ENCODE measurements at places on chromosomes 12 and 14.

- DNase-seq: no peak
Measured at GRCh38 chr14:50257732-50258131, 26.4 kb upstream of the SOS2 start.

- no peak for DNase-seq
Measured at GRCh38 chr14:59215322-59215721, 26.9 kb downstream of the DAAM1 start.

GRCh38 chr14:51202914-51203665 lies 37.0 kb upstream of the TMX1 start:
- no peak for DNase-seq

DNA sequence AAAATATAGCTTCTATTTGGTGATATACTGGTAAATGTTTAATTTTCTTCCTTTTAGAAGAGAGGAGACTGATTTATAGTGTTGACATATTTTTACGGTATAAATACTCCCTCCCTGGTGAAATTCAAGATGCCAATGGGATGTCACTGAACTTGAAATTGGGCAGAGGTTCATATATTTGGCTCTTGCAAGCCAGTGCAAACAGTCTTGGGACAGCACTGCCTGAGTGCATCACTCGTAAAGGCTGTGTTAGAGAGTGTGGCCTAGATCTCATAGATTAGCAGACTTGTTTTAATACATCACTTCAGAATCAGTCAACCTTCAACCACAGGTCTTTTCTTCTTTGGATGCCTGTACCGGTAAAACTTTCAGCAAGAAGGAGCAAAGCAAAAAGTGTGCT lies 681.0 kb downstream of the NRXN3 start:
- no peak for DNase-seq

DNA sequence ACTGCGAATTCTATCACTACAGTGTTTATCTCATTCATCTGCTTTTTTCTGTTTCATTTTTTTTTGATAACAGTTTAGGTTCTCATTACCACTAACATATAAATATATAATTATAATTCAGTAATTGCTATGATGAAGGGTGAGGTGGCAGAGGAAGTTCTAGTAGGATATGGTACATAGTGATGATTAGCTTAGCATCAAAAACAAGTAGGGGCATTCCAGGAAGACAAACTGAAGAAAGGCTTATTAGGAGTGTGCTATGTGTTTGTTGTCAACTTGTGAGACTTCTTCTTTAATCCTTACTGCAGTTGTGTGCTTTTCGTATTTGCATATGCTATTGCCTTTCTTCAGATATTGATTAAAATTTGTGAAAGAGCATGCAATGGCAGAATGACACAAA lies 20.6 kb downstream of the FUT8 start:
- no peak for DNase-seq

DNA sequence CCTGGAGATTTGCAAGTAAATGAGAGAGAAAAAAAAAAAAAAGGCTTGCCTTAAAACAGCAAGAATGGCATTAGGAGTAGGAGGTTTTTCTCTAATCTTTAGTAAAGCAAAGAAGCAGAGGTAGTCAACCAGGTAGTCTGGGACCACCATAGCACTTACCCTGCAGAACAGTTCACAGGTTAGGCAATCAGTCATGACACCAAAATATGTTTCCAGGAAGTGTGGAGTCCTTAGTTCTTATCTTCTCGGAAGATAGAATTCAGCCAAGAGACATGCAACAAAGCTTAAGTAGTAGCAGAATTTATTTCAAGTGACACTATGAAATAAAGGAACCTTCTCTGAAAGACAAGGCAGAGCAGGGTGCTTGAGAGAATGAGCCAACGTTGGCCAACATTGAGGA lies 295.8 kb downstream of the IPO8 start:
- no peak for DNase-seq

DNA sequence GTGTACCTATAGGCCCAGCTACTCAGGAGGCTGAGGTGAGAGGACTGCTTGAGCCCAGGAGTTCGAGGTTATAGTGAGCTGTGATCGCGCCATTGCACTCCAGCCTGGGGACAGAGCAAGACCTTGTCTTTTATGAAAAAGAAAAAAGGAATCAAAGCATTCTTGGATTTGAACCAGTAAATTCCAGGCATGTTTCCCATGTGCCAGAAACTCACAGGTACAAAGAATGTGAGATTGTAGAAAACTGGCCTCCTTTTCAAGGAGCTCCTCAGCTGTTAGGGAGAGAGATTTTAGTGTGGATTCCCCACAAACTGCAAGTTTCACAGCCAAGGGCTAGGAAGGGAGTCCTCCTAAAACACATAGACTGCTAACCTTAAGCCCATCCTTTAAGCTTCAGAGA lies 95.0 kb downstream of the FOXN4 start:
- no peak for DNase-seq

DNA sequence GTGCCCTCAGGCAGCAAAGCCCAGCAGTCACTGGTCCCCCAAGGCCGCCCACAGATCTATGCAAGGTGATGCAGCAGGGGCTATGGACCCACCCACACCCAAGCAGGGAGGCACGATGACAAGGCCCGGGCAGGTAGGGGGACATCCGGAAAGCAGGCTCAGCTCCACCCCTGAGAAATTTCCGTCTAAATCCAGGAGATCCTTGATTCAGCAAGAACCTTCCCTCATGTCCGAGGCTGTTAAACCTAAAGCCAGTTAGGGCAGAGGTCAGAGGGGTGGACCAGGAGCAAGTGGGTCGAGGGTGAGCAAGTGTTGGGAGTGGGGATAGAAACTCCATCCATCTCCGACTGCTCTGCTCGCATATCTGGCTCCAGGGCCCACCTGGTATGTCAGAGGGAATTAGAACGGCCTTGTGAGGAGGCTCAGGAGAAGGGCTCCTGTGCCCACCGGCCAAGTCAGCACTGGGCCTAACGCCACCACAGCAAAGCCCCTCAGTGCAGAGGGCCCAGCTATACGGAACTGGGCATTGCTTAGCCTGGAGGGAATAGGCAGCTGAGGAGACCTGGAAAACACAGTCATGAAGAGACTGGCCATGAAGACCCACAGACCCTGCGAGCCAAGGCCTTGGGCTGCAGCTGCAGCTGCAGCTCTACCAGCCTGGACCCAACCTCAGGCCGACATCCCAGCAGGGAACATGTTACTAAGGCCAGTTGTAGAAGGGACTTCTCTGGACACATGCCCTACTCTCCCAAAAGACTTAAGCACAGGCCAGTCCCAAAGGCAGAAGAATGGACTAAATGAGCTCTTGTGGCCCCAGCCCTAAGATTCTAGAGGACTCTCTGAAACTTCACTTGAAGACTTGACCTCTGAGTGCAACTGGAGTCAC lies 34.3 kb downstream of the DAD1 start:
- no peak for DNase-seq

DNA sequence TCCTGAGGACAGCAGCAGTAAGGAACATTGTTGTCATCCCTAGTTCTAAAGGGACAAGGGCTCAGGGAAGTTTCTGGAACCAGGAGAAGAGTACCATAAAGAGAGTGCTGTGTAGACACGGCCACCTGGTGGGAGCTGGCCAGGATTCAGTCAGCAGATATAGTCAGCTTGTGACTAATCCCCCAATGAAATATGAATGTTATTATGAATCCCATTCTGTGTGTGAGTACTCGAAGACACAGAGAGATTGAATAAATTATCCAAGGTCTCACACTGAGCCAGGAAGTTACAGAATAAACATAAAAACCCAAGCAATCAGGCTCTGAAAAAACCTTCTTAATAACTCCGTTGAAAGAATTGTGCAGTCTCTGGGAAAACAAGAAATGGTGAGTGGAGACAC lies 1359.5 kb downstream of the AACS start:
- no peak for DNase-seq

DNA sequence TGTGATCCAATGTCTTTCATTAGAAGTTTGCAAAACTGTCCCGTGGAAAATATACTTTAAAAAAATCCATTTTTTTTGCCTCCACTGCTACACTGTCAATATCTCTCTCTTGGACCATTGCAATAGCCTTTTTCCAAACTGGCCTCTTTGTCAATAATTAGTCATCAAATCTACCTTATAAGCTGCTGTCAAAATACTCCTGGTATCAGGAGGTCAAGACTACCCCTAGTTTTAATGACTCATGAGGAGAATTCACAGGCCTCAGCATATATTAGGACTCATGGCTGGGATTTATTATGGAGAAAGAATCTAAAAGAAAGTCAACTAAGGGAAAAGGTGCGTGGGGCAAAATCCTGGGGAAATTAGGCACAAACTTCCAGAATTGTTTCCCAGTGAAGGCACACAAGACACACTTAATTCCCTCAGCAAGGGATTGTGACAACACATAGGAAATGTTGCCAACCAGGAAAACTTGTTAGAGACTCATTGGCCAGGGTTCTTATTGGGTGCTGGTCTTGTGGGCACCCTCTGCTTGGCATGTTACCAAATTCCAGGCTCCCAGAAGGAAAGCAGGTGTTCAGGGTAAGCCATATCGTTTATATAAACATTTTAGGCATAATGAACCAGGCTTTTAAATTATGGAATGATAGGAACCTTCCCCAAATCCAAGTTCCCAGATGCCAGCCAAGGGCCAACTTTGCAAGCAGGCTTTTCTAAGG lies 56.1 kb downstream of the TMEM117 start:
- no peak for DNase-seq

DNA sequence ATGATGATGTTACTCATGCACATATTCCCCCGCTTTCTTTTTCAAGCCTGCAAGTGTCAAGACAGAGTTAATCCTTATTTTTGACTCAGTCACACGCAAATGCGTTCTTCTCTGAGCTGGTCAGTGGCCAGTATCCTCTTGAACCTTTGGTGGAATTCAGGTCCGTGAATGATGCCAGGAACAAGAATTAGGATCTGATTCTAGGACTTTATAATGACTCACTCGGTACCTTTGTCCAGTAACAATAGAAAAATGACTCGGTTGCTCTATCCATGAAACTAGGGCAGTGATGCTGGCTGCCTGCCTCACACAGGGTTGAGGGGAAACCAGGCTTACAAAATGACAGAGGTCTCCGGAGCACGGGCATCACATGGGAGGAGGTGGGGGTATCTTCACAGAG lies 185.8 kb upstream of the NUDT4 start:
- no peak for DNase-seq

- peak; percentile 12 for DNase-seq
Measured at GRCh38 chr12:46825591-46826414, at the start of gene SLC38A4. Gene SLC38A4 (minus strand): TSS chr12:46825997. CDS start chr12:46793071, 32,926 bp downstream.

DNA sequence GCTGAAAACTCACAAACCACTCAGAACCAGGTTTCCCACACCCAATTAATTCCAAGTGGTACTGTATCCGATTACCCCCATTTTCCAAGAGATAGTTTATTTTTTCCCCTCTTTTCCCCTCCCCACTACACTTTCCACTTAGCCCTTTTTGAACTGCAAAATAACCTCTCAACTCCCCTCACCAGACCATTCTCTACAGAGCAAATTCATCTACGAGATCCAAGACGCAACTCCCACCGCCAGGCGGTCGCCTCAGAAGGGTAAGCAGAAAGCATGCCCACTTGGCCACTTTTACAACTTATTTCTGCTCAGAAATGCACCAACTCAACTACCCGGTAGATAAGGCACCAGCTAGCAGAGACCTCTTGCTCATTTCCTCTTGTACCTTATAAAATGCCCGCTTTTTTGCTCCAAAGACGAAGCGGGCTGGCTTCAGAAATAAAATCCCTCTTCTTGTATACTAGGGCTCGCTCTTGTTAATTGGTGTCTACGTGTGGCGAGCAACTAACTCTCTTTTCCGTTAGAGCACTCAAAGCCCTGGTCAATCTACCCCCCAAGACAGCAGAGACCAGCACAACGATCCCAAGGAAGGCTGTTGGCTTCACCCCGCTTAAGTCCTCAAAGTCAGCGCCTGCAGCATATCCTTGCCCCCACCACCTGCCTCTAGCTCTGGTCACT lies 910 bp upstream of the SRP54 start:
- no peak for DNase-seq

- DNase-seq: no peak
Measured at GRCh38 chr12:92863251-92863650, 65.8 kb downstream of the EEA1 start.

- DNase-seq: no peak
Measured at GRCh38 chr12:52005903-52006703, 643 bp upstream of the TAMALIN start.

GRCh38 chr12:18731156-18731555 lies 6.7 kb downstream of the PLCZ1 start:
- no peak for DNase-seq

GRCh38 chr12:38847247-38847646 lies 58.1 kb downstream of the CPNE8 start:
- DNase-seq: no peak

DNA sequence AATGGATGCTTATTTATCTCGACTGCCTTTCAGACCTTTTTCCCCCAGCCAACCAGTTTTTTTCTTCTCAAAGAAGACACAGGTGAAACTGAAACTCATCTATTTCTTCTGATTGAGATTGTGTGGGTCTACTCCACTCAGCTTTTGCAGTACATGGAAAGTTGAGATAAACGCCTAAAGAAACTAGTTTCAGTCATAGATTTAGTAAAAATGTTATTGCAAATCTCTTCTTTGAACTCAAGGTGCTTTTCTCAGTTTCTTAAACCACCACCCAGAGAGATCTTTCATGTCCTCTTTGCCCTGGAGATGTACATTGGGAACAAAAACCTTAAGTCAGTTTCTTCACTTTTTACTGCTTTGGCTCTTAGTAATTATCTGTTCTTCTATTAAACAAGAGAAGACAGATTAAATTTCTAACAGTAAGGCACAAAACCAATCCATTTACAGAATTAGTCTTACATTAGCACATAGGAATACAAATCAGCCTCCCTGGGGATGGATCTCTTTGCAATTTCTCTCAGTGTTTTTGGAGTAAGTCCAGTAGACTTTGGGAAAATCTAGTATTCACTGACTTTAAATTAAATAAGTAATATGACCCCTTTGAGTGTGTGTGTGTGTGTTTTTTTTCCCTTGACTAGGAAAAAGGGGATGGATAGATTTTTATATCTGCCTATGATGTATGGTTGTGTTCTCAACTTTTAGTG lies 11.6 kb downstream of the FBXW8 start:
- peak; percentile 32 for DNase-seq

GRCh38 chr12:124687174-124687902 lies 119.9 kb upstream of the NCOR2 start:
- DNase-seq: no peak

DNA sequence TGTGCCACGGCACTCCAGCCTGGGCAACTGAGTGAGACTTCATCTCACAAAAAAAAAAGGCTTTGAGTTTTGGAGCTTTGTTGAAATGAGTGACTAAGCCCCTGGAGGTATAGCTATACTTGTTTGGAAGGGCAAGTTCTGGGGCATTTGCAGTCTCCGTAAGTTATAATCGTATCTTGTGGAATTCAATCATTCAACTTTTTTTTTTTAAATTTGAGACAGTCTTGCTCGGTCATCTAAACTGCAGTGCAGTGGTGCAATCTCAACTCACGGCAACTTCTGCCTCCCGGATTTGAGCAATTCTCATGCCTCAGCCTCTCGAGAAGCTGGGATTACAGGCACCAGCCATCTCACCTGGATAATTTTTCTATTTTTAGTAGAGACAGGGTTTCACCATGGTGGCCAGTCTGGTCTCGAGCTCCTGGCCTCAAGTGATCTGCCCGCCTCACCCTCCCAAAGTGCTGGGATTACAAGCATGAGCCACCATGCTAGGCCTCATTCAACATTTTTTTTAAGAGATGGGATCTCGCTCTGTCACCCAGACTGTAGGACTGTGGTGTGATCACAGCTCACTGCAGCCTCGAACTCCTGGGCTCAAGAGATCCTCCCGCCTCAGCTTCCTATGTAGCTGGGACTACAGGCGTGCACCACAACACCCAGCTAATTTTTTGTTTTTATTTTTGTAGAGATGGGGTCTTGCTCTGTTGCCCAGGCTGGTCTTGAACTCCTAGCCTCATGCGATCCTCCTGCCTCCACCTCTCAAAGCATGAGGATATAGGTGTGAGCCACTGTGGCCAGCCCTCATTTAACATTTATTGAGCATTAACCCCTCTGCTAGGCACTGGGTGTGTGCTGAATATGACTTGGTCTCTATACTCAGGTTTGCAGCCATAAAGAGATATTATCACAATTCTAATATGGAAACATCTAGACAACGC lies 133.7 kb upstream of the MAP1LC3B2 start:
- no peak for DNase-seq

All from fibroblast of skin of left biceps (primary cell).